MCF 10A (cell line): ENCODE measurements at places on chromosomes 1 and 21. TPM values are rescaled to one million over a fixed set of nuclear protein-coding genes. Genes with fewer than 3 reads are reported as not detected.

GRCh38 chr1:239040523-239040922 lies 345.8 kb upstream of the CHRM3 start:
- no peak overlapping the region for H3K27ac ChIP-seq
- H3K4me3 ChIP-seq = no peak overlapping the region
- H3K36me3 ChIP-seq = no peaks in the 10 kb centered on the region
- DNase-seq = no peak
- H3K4me1 ChIP-seq = peaks cover 4% of the 10 kb centered on the region
- H3K27me3 ChIP-seq = no peaks in the 10 kb centered on the region

The SPATA1 gene
- total RNA-seq = 1.0 and 1.2 TPM in 2 replicates

The CAMK1G gene
- total RNA-seq = not detected in 2 replicates

DNA sequence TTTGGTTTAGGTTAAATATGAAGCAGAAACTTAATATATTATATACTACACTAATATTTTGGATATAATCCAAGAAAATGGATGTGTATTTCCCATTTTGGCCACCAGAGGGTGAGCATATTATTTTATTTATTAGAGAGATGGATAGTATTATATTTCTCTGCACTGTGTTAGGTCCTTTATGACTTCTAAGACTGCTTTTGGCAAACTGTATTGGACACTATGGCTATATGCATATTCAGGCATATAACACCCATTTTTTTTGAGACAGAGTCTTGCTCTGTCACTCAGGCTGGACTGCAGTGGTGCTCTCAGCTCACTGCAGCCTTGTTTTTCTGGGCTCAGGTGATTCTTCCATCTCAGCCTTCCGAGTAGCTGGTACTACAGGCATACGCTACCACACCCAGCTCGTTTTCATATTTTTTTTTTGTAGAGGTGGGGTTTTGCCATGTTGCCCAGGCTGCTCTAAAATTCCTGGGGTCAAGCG lies 17.8 kb upstream of the PGM1 start:
- DNase-seq = peak; percentile 66
- H3K4me1 ChIP-seq = peaks cover 7% of the 10 kb centered on the region
- no peak overlapping the region for H3K27ac ChIP-seq
- H3K36me3 ChIP-seq = peaks cover 6% of the 10 kb centered on the region
- H3K27me3 ChIP-seq = no peaks in the 10 kb centered on the region
- no peak overlapping the region for H3K4me3 ChIP-seq

The SH2D1B gene
- not detected in 2 replicates for total RNA-seq
